CD14-positive monocyte (primary cell): ENCODE measurements at places on chromosomes 4 and X.

DNA sequence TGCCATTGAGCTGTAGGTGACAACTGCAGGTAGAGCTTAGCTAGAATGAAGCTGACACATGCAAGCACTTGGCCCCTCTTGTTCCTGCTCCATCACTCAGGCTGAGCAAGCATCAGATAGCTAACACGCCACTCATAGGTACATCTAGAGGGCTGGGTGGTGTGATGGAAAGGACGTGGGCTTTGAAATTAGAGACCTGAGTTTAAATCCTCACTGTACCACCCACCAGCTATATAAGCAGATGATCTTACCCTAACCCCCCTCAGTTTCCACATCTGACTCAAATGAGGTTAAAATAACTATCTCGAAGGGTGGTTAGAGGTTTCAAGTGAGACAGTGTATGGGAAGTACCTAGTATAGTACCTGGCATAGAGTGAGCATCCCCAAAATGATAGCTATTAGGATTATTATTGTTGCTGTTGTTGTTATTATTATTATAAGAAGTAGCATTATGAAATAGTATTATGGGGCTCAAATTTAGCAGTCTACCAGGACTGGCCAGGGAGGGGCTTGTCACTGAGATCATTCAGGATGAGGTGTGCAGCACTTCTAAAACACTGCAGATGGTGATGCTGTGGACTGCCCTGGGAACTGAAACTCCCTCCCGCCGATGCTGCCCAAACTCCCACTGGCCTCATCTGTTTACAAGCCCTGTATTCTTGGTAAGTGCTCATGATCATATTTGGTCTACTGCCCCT is 59.0 kb downstream of the REELD1 start:
- no peak for DNase-seq

DNA sequence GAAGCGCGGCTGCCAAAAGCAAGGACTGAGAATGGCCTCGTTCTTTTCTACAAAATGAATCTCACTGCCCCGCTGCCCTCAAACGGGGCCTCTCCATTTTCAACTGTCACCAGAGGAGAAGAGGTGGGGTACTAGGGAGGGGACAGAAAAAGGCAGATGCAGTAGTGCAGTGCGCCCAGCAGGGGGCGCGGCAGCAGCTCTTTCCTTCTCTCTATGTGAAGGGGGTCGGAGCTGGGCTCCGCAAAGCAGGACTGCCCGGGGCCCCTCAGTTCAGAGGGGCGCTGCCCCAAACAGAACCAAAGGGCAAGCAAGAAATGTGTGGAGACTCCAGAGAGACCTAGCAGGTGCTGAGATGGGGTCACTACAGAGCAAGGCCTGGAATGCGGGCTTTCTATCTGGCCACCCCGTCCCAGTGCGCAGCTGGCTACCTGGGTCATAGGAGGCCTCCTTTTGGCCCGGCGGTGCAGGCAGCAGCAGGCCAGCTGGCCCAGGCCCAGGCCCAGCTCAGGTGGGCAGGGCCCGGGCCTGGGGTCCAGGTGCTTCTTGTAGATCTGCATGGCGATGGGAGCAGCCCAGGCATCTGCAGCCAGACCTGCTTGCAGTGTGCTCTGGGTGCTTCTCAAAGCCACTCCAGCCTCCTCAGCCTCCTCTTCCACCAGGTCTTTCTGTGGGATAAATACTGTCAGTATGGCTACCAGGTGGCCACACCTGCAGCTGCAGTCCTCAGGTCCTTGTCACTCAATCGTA is 5.9 kb downstream of the IRAK1 start:
- peak; percentile 57 for DNase-seq

- DNase-seq, result no peak
These were observed 233.7 kb upstream of the SPRY1 start for GRCh38 chr4:123162859-123163258.

GRCh38 chrX:319579-320125 is 1.1 kb upstream of the GTPBP6 start:
- DNase-seq, result peak; percentile 21

DNA sequence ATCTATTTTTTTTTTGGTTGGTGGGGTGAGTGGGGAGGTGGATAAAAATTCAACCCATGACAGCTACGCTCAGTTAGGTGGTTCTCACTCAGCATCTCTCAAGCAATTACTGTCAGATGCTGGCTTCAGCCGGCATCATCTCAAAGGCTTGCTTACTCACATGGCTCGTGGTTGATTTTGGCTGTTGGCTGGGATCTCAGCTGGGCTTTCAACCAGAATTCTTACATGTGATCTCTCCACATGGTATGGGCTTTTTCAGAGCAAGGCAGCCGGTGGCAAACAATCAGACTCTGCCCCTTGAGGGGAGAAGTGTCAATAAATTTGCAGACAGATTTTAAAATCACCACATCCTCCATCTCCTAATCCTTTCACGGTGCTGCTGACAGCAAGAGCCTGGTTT is 47.2 kb downstream of the SLC34A2 start:
- no peak for DNase-seq
